ENCODE measurements at places on chromosomes 4 and X. TPM values are rescaled to one million over a fixed set of nuclear protein-coding genes. Genes with fewer than 3 reads are reported as not detected.

GRCh38 chr4:153651587-153651986 lies 32.5 kb upstream of the TLR2 start:
- DNase-seq: no peak

GRCh38 chr4:175470131-175470530 lies 341.9 kb downstream of the GPM6A start:
- DNase-seq: no peak

GRCh38 chr4:117327491-117327890 lies 242.1 kb upstream of the TRAM1L1 start:
- DNase-seq: no peak

GRCh38 chr4:156118507-156119220 lies 165.0 kb upstream of the CTSO start:
- DNase-seq: no peak

The SMIM10 gene
- total RNA-seq: 1.3 TPM

- no peak for DNase-seq
Observed at GRCh38 chr4:131091896-131092295, 1995.9 kb downstream of the C4orf33 start.

DNA sequence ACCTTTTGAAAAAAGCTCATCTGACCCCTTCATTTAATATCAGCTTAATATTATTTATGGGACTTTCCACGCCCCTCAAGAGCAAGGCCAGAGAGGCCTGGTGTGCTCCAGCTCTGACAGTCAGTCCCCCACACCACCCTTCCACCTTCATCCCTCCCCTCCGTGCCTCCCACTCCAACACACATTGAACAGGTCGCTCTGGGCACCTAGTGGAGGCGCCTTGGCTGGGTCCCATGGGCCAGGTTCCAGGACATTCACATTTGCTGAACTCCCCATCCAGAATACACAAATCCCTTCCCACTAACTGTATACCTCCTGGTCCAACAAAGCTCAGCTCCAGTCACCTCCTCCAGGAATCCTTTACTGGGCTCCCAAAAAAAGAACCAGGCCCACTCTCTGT lies 137.5 kb downstream of the BCOR start:
- no peak for DNase-seq

GRCh38 chr4:55500072-55500471 lies 46.6 kb downstream of the CLOCK start:
- no peak for DNase-seq

- no peak for DNase-seq
Observed at GRCh38 chr4:88792268-88792781, 94.7 kb upstream of the NAP1L5 start.

The TRPC3 gene
- 0.26 TPM for total RNA-seq

DNA sequence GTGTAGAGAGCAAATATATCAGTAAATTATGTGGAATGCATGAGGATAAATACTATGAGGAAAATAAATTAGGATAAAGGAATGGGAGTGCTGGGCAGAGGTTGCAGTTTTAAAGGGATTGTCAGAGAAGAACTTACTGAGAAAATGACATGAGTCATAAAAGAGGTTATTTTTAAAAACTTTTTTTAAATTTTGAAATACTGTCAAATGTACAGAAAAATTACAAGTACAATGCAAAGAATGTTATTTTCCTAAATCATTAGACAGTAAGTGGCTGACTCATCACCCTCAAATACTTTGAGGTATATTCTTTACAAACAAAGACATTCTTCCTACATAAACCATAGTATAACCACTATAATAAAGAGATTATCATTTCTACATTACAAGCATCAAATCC lies 29.8 kb upstream of the H2AZ1 start:
- no peak for DNase-seq

The IGSF1 gene
- total RNA-seq: 23.6 TPM

The CXCL11 gene
- not detected for total RNA-seq

- DNase-seq: no peak
Observed at GRCh38 chr4:46656071-46656470, 253.0 kb downstream of the COX7B2 start.

GRCh38 chrX:2696698-2697215 lies 5.7 kb downstream of the CD99 start:
- DNase-seq: no peak

DNA sequence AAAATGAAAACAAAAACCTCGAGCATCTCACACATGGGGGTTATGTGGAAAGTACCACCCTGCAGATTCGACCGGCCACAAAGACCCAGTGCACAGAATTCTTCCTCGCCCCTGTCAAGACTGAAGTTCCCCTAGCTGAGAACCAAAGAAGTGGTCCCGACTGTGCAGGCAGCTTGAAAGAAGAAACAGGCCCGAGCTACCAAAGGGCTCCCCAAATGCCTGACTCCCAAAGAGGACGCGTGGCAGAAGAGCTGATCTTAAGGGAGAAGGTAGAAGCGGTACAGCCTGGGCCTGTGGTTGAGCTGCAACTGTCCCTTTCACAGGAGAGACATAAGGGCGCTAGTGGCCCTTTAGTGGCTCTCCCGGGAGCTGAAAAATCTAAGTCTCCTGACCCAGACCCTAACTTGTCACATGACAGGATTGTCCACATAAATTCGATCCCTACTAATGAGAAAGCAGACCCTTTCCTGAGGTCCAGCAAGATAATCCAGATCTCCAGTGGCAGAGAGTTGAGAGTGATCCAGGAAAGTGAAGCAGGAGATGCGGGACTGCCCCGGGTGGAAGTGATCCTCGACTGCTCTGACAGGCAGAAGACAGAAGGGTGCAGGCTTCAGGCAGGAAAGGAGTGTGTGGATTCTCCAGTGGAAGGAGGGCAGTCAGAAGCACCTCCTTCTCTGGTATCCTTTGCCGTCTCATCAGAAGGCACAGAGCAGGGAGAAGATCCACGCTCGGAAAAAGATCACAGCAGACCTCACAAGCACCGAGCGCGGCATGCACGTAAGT lies 108.8 kb upstream of the MYOZ2 start:
- DNase-seq: no peak

The C4orf36 gene
- 0.73 TPM for total RNA-seq

- DNase-seq: peak; percentile 75
Observed at GRCh38 chr4:111283066-111283677, 660.3 kb upstream of the PITX2 start.

The DCHS2 gene
- total RNA-seq: 1.4 TPM

The ZNF141 gene
- total RNA-seq: 34.5 TPM

DNA sequence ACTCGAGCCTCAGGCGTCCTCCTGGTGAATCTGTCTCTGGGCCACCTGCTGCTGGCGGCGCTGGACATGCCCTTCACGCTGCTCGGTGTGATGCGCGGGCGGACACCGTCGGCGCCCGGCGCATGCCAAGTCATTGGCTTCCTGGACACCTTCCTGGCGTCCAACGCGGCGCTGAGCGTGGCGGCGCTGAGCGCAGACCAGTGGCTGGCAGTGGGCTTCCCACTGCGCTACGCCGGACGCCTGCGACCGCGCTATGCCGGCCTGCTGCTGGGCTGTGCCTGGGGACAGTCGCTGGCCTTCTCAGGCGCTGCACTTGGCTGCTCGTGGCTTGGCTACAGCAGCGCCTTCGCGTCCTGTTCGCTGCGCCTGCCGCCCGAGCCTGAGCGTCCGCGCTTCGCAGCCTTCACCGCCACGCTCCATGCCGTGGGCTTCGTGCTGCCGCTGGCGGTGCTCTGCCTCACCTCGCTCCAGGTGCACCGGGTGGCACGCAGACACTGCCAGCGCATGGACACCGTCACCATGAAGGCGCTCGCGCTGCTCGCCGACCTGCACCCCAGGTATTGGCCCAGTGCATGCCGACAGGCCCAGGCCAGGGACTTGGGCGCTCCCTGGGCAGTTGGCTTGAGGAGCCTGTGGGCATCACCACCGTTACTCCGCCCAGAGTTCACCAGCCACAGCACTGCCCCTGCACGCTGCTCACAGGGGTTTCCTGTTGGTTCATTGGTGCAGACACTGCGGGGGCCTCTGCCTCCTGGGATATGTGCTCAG lies 1.1 kb downstream of the GPR78 start:
- DNase-seq: no peak

The APBB2 gene
- 49.0 TPM for total RNA-seq

GRCh38 chrX:40883021-40883619 lies 147.8 kb upstream of the MED14 start:
- no peak for DNase-seq

The GNRHR gene
- total RNA-seq: not detected

- no peak for DNase-seq
Observed at GRCh38 chrX:130247996-130248395, 20.7 kb downstream of the ZNF280C start.

- no peak for DNase-seq
Observed at GRCh38 chr4:38939165-38939564, 71.6 kb downstream of the FAM114A1 start.

The UBL4A gene
- 34.7 TPM for total RNA-seq

- no peak for DNase-seq
Observed at GRCh38 chrX:118474586-118474985, 21.0 kb upstream of the DOCK11 start.

DNA sequence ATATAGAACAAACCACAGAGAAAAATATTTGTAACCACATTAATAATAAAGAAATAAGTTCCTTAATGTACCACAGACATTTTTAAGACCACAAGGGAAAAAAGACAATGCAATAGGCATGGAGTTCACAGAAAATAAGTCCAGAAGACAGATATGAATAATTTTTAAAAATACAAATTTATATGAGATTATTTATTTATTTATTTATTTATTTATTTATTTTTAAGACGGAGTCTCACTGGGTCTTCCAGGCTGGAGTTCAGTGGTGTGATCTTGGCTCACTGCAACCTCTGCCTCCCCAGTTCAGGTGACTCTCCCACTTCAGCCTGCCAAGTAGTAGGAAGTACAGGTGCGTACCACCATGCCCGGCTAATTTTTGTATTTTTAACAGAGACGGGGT lies 53.7 kb downstream of the THAP9 start:
- no peak for DNase-seq

GRCh38 chr4:2006956-2007653 lies 1.7 kb downstream of the NELFA start:
- DNase-seq: no peak

DNA sequence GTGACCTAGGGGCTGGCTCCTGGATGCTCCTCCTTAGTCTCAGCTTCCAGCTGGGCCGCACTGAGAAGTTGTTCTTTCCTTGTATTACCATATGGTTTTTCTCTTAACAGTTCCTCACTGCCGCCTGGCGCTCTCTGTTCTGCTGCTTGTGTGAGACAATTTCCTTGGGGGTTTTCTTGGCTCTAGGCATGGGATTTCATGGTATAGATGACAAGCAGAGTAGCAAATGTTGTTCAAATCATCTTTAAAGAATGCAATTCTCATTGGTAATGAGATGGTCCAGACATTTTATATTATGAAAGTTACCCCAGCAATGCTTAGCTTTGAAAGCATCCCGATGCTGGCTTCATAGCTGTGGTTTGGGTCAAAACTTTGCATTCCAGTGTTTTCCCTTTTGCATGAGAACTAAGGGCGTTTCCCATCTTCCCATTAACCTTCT lies 37.6 kb downstream of the SEPTIN11 start:
- peak; percentile 29 for DNase-seq

- DNase-seq: no peak
Observed at GRCh38 chr4:15719506-15719905, 16.6 kb downstream of the BST1 start.

The SRP72 gene
- 116 TPM for total RNA-seq

DNA sequence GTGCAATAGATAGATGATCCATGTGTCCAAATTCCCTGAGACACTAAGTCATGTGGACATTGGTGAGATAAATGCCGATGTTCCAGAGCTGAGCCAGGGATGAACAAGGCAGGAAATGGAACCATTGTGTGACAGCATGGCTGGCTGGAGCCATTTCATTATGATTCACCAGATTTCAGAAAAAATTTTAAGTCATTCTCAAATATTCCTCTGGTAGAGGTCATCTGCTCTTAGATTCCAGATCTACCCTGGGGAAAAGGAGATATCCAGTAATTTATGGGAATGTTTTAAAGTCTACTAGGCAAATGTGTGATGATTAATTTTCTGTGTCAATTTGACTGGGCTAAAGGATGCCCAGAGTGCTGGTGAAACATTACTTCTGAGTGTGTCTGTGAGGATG lies 287.3 kb downstream of the STK32B start:
- DNase-seq: no peak

GRCh38 chr4:152968806-152969394 lies 32.8 kb downstream of the FHDC1 start:
- DNase-seq: no peak

DNA sequence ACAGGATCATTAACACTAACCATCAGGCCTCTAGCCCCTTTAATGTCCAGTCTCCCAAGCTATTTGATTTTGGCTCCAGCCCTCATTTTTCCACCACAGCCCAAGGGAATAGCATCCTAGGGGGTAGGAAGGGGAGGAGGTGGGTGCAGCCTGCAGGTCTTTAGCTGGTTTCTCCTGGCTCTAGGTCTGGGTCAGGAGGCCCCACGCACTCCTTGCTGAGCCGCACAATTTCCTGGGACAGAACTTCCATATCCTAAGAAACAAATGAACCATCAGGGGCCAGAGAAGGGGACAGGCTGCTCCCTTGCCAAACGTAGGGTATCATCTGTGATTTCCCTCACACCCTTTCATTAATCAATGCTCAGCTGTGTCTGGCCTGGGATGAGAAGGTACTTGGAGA lies 2.4 kb upstream of the KCND1 start:
- no peak for DNase-seq

DNA sequence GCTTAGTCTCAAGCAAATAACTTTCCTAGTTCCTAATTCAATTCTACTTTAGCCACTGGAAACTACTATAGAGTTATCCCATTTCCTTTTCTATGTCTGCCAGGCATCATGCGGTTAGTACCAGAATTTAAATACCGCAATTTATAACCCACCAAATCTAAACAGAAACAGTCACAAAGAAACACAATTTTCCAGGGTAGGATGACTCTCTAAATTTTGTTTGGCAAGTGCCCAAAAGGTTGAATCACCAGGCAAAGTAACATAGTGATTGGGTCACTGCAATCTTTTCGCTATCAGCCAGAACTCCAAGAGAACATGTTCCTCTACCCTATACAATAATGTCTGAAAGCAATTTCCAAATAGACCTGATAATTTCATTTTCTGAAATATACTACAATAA lies 240.2 kb upstream of the GRIA3 start:
- no peak for DNase-seq

The ADAMTS3 gene
- 3.2 TPM for total RNA-seq

Data from WTC11 (cell line).